Activated naive CD8-positive, alpha-beta T cell treated with anti-CD3 and anti-CD28 coated beads for 36 hours (primary cell): ENCODE measurements at places on chromosomes 11 and 22.

GRCh38 chr11:14713496-14714244 is 70.1 kb downstream of the PDE3B start:
- peak; percentile 20 for DNase-seq

- no peak for DNase-seq
Observed at GRCh38 chr22:20466659-20467379, 28.8 kb downstream of the KLHL22 start.

- no peak for DNase-seq
Observed at GRCh38 chr22:49427941-49428340, 399.7 kb downstream of the BRD1 start.

- DNase-seq, result no peak
Observed at GRCh38 chr11:45678976-45679375, 13.6 kb upstream of the CHST1 start.

GRCh38 chr11:68396516-68396915 is 64.0 kb upstream of the PPP6R3 start:
- DNase-seq, result no peak

DNA sequence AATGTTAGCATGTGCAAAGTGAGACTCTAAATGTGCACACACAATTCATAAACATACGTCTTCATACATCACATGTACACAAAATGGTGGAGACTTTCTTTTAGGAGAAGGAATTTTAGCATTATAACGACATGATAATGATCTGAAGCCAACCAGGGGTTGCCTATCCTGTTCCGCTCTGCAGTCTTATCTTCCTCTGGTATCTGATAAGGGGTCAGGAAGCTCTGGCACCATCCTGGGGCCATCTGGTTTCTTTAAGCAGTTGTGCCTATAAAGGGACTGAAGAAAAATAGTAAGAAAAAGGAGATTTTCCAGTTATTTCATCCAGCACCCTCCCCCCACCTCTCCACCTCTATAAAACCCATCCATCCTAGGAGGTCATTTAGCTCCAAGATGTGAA is 5.8 kb upstream of the NUP50 start:
- DNase-seq, result no peak

GRCh38 chr22:39924286-39924685 is 23.4 kb downstream of the GRAP2 start:
- DNase-seq, result no peak

GRCh38 chr11:6609502-6610015 is 2.5 kb downstream of the TAF10 start:
- no peak for DNase-seq

GRCh38 chr11:126791991-126792390 is 208.6 kb downstream of the KIRREL3 start:
- DNase-seq, result no peak

DNA sequence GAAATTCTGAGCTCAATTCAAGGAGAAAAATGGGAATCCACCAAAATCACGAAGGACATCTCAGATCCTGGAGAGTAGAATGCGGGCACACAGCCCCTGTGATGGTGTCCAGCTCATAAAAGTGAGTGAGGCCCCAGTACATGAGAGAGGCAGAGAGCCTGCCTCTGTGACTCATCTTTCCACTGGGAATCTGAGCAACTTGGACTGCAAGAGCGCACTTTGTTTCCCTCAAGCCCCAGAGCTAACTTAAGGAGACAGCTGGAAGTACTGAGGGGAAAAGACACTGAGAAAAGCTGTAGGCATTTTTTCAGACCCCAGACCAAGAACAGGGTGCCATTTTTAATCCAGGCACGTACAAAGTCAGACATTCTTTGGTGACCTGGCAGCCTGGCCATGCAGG is 273.7 kb downstream of the C11orf87 start:
- no peak for DNase-seq

GRCh38 chr11:103878646-103879045 is 157.8 kb upstream of the DDI1 start:
- DNase-seq, result no peak

DNA sequence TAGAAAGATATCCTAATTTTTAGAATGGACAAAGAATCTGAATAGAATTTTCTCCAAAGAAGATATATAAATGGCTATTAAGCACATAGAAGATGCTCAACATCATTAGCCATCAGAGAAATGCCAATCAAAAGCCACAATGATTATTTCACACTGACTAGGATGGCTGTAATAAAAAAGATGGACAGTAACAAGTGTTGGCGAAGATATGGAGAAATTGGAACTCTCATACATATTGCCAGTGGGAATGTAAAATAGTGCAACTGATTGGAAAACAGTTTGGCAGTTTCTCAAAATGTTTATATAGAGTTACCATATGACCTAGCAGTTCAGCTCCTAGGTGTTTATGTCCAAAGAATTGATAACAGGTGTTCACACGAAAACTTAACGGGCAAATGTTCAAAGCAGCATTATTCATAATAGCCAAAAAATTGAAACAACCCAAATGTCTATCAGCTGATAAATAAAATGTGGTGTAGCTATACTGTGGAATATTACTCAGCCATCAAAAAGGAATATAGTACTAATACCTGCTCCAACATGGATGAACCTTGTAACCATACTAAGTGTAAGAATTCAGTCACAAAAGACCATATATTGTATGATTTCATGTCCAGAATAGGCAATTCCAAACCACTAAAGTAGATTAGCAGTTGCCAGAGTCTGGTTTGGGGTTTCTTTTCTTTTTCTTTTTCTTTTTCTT is 29.7 kb downstream of the ART5 start:
- no peak for DNase-seq
